Stimulated activated CD8-positive, alpha-beta memory T cell treated with anti-CD3 and anti-CD28 coated beads, Interleukin-4, amount 100 ng/mL, for 4 hours (primary cell): ENCODE measurements at places on chromosomes 7 and 10.

- DNase-seq = no peak
These were observed 131.1 kb downstream of the PDE1C start for GRCh38 chr7:31939076-31939475.

- no peak for DNase-seq
These were observed 215.8 kb upstream of the PFKP start for GRCh38 chr10:2851566-2851965.

DNA sequence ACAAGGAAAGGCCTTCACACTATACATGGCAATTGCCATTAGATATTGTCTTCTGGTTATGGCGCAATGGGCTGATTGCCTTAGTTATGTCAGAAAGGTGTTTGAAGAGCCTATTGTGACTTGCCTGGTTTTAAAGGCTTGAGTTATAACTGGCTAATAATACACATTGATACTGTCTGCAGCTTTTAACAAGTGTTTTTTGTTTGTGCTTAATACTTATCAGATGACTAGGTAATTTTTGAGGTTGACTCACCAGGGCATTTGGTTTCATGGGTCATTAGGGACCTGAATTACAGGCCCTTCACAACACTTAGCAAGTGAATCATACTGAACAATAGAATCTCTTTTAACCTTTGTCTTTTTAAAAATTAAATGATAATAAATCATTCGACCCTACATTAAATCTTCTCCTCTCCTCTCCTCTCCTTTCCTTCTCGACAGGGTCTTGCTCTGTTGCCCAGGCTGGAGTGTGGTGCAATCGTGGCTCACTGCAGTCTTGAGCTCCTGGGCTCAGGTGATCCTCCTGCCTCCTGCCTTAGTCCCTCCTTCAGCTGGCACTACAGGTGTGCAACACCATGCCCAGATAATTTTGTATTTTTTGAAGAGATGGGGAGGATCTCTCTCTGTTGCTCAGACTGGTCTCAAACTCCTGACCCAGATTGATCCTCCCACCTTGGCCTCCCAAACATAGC lies 196.3 kb downstream of the JCAD start:
- DNase-seq = no peak

DNA sequence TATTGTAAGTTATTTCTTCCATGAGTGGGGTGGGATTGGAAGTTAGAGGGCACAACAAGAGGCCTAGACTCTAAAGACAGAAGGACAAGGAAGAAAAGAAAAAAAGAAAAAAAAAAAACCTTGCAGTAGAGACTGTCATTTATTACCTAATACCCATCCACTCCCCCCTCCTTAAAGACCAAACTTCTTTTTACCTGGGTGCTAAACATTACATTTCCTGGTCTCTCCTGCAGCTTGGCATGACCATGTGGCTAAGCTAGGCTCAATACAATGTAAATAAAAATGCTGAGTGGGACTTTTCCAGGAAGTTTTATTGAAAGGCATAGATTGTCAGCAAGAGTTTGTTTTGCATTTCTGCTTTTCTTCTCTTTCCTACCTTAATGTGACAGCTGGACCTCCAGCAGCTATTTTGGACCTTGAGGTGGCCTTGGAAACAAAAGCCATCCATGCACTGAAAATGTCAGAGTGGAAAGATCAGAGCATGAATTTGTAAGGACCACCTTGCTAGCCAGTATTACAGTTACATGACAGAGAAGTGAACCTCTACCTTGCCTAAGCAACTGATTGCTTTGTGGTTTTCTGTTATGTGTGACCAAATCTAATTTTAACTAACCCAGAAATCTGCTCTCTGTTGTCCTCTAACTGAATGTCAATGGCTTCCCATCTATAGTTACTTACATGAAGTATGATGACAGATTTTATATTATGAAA lies 81.3 kb upstream of the SFMBT2 start:
- no peak for DNase-seq

DNA sequence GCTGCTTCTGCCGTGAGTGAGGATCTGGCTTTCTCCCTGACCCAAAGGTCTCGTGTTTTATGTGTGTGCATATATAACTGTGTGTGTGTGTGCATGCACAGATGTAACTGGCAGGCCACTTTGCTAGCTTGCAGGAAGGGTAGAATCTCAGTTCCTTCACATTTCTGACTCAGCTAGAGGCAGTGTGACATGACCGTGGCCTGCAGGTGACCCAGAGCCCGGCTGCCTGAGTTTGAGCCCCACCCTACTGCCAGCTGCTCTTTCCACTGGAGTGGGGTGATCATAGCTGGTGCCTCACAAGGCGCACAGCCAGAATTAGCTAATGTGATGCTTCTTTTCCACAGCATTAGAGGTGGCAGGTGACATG lies 9.3 kb upstream of the MYL7 start:
- DNase-seq = no peak

- DNase-seq = no peak
These were observed 12.3 kb upstream of the ACTR3B start for GRCh38 chr7:152747224-152747623.

DNA sequence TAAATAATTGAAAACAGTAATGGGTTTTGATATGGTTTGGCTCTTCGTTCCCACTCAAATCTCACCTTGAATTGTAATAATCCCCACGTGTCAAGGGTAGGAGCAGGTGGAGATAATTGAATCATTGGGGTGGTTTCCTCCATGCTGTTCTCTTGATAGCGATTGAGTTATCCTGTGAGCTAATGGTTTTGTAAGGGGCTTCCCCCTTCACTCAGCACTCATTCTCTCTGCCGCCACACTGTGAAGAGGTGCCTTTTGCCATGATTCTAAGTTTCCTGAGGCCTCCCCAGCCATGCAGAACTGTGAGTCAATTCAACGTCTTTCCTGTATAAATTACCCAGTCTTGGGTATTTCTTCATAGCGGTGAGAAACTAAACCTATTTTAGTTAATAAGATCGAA lies 551.7 kb upstream of the POT1 start:
- DNase-seq = no peak

- DNase-seq = no peak
These were observed 61.8 kb downstream of the LRRC17 start for GRCh38 chr7:102974366-102975236.

DNA sequence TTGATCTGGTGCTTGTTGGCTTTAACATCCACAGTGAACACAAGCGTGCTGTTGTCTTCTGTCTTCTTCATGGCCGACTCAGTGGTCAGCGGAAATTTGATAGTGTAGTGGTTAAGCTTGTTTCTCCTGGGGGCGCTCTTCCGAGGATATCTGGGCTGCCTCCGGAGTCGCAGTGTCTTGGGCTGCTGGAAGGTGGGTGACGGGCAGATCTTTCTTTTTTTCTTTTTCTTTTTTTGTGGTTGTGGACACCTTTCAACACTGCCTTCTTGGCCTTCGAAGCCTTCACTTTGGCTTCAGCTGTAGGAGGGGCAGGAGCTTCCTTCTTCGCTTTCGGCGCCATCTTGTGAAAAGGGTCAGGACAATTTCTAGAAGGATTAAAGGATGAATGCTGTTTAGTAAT lies 23.8 kb upstream of the RPA3 start:
- no peak for DNase-seq

DNA sequence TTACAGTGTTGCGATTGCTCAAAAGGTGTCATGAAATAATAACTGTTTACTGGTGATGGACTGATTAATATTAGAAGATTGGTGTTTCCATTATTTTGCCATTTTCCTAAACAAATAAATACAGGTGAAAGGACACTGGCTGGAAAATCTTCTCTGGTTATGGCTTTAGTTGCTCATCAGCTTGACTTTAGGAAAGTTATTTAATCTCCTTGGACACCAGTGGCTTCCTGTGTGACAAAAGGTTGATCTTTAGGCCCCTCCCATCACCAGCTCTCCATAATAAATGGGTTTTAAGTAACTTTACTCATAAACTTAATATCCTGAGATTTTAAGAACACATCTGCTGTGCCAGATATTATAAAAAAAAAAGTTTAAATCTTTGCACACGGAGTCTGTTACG lies 737 bp downstream of the CABCOCO1 start:
- no peak for DNase-seq

DNA sequence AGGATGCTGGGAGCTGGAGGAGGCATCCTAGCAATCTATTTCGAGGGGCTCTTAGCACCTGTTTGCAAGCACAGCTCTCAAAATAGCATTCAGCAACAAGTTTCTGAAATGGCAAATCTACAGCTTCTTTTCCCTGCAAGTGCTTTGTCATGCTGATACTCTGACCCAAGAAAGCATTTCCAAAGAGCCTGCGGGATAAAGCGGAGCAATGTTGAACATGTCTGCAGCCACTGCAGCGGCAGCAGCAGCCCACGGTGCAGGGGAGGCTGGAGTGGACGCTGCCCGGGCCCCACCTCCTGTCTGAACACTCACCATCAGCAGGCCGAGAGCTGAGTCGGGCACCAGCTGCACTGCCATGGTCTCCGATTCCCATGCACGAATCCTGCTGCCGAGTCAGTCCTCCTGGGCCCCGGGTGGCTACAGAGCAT lies 964 bp downstream of the FRMD4A start:
- DNase-seq = no peak

GRCh38 chr7:112869111-112869774 lies 79.0 kb upstream of the TMEM168 start:
- no peak for DNase-seq

DNA sequence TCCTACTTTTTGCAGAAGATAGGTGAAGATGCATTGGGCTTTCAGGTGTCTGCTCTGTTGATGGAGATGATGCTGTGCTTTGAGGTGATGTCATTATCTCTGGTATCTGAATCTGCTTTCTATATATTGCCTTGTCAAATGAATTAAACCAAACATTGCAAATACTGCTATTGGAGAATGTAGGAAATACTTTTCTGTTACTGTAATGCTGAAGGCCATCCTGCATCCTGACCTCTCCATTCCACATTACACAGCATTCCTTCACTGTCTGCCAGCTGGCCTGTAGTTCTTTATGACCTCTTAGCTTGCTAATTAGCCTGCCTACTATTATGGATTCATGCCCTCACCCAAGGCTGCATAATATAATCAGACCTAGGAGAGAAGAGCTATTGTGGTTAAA lies 73.2 kb downstream of the VCL start:
- DNase-seq = no peak

DNA sequence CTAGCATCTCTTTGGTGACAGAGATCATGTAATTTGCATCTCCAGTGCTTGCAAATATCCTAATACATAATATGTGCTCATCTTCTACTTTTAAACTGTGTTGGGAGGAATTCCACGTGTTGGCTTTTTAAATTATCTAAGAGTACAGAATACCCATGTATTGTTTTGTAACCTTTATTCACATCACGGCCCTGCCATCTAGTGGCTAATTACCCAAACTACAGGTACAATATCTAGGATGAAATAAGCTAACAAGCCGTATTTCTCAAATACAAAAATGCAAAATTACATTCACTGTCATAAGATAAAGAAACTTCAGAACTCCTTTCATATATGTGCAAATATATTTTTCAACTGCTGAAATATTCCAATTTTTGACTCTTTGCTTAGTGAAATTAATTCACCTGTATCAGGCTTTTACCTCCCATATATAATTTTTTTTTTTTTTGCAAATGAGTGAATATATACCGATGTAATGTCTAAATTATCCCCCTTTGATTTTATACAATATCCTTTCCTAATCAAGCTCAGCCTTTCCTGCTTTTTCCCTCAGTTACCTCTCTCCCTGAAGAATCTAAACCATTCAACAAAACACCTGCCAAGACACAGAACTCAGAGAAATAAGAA lies 30.3 kb upstream of the LSM8 start:
- DNase-seq = no peak

GRCh38 chr7:33157311-33157710 lies 27.9 kb downstream of the BBS9 start:
- no peak for DNase-seq

- no peak for DNase-seq
These were observed 56.6 kb upstream of the TRUB1 start for GRCh38 chr10:114881417-114881816.

- DNase-seq = no peak
These were observed 135.7 kb downstream of the MAGI2 start for GRCh38 chr7:79317728-79318127.

- no peak for DNase-seq
These were observed 1.6 kb downstream of the PWWP2B start for GRCh38 chr10:132398566-132398991.

DNA sequence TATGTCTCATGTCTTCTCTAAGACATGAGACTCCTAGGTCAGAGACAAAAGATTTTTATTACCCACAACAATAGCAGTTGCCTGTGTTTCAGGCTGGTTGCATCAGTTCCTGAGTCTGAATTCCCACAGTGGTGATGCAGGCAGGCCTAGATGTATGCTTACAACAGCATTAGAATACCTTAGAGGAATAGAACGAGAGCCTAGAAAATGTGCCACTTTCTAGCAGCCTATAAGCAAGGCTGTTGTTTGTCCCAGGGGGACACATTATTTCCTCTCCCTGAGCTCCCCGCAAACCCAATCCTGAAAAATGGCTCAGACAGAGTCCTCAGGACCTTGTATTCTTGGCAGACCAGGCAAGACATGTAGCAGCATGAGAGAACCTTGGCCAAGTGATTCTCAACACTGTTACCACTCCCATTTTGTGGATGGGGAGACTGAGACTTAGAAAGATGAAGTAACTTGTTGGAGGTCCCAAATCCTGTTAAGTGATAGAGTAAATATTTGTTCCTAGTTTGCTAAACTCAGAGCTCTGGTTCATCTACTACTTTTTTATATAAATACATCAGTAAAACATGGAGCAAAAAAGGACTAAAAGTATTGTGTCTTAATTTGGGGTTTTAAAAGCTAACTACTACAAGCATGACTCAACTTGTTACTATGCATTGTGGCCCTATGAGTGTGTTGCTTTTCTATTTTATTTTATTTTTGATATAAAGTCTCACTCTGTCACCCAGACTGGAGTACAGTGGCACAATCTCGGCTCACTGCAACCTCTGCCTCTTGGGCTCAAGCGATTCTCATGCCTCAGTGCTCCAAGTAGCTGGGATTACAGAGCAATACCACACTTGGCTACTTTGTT lies 14.2 kb downstream of the VTI1A start:
- DNase-seq = no peak

DNA sequence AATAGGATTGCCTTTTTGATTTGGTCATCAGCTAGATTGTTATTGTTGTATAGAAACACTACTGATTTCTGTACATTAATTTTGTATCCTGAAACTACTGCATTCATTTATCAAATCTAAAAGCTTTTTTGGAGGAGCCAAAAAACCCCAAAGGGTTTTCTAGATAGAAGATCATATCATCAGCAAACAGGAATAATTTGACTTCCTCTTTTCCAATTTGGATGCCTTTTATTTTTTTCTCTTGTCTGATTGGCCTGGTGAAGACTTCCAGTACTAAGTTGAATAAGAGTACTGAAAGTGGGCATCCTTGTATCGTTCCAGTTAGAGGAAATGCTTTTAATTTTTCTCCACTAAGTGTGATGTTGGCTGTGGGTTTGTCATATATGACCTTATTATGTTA lies 10.6 kb upstream of the ENTPD7 start:
- no peak for DNase-seq

- no peak for DNase-seq
These were observed 26.5 kb downstream of the ASNS start for GRCh38 chr7:97845622-97846203.

- no peak for DNase-seq
These were observed 44.4 kb upstream of the SHH start for GRCh38 chr7:155856656-155857055.

GRCh38 chr10:34423673-34424625 lies 391.1 kb downstream of the PARD3 start:
- DNase-seq = no peak
